Breast epithelium (tissue), 4 donors: ENCODE measurements at places on chromosomes 16 and 17. TPM values are rescaled to one million over a fixed set of nuclear protein-coding genes. Genes with fewer than 3 reads are reported as not detected.

Gene BEAN1
- 3.5 TPM for total RNA-seq

Gene TNFRSF17
- total RNA-seq, result 0.44 TPM

Gene KCNH6
- not detected for total RNA-seq

Gene CFAP97D1
- total RNA-seq, result 0.16 TPM

- DNase-seq, result no peak
Measured at GRCh38 chr17:50036455-50037261, 19.3 kb upstream of the ITGA3 start.

DNA sequence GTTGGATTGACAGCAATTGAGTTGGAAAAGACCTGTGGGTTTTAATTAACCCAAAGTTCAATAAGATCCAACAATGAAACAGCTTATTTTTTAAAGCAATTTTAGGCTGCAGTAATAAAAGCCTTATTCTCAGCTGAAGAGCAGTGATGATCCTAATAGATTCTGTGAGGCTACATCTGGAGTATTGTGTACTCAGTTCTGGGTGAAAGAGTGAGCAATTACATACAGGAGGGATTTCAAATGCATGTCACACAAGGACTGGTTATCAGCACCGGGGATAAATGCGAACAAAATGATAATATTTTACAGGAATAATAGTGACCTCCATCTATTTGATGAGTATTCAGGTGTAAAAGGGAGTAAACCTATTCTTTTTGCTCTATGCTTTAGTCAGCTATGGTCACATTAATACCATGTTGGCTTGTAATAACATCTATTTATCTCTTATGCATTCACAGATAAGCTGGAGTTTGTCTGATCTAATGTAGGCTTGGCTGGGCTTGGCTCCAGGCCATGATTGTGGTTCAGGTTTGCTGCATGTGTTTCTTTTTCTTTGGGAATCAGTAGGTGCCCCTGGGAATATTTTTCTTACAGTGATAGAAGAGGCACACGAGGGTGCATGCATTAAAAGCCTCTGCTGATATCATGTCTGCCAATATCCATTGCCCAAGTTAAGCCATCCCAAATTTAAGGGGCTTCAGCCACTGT lies 22.2 kb upstream of the TOX3 start:
- DNase-seq, result no peak

GRCh38 chr16:89373355-89374110 lies 116.8 kb downstream of the ANKRD11 start:
- DNase-seq, result no peak

- DNase-seq, result no peak
Measured at GRCh38 chr16:86002178-86002900, 103.4 kb downstream of the IRF8 start.

GRCh38 chr17:36095992-36096391 lies 6.0 kb upstream of the CCL3 start:
- no peak for DNase-seq

GRCh38 chr17:73740370-73740769 lies 96.1 kb upstream of the SDK2 start:
- no peak for DNase-seq

GRCh38 chr17:30964876-30965275 lies 6.0 kb upstream of the RNF135 start:
- DNase-seq, result no peak

DNA sequence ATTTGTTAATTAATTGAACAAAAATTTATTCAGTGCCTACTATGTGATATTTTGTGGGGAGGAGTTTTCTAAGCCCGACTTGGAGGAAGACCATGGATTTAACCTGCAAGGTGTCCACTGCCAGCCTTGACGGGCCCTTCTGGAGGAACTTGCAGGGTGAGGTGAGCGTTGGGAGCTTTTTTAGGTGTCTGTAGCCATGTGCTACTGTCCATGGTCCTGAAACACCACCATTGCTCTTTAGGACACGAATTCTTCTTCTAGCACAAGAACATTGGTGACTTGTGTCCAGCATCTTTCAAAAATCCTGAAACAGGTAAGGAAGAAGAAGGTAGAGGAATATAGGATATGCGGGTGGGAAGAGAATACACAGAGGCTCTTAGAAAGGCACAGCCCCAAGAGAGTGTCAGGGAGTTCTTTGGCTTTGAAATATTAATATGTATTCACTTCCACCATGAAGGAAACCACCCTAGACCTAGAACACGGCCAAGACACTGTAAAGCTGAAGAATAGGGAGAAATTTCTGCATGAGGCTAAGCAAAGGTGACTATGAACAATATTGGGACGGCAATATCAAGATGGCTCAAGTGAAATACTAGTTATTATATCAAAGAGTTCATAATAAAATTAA lies 27.9 kb upstream of the OR4D1 start:
- DNase-seq, result no peak

GRCh38 chr17:8939496-8940334 lies 25.8 kb downstream of the PIK3R5 start:
- DNase-seq, result no peak

- no peak for DNase-seq
Measured at GRCh38 chr16:89880477-89881367, 7.3 kb downstream of the TCF25 start.

DNA sequence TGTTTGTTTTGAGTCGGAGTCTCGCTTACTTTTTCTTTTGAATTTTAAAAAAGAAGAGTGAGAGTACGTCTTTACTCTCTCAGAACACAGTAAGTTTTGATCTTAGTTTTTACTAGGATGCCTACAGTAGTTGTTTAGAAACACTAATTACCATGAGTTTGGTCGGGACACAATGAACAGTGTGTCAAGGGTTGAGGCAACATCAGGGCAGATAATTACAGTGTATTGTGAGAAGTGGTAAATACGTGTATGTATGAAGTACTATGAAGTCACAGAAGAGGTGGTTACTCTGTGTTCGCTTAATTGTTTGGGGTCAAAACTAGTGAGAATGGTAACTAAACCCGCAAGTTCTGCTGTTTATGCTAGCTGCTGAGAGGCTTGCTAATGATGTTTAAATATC lies 18.2 kb downstream of the PAFAH1B1 start:
- no peak for DNase-seq

DNA sequence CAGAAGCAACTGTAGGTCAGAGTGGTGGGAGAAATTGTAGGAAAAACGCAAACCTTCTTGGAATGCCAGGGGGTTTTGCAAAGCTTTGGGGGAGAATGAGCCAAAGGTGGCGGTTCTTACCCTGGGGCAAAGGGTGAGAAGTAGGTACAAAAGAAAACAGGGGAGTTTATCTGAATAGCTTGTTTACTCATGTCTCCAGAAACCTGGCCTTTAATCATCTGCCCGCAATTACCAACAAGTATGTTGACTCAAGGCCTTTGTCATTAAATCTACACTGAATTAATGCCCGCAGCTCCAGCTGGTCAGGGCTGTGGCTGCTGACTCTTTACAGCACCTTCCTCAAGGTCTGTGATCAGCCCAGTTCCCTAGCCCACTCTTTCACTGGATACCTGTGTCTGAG lies 320.1 kb downstream of the CBLN1 start:
- no peak for DNase-seq
